ENCODE measurements at places on chromosomes 12 and 14. TPM values are rescaled to one million over a fixed set of nuclear protein-coding genes. Genes with fewer than 3 reads are reported as not detected.

- H3K4me3 ChIP-seq: no peak overlapping the region
- no peaks in the 10 kb centered on the region for H3K4me1 ChIP-seq
- peaks cover 1% of the 10 kb centered on the region for H3K36me3 ChIP-seq
- no peaks in the 10 kb centered on the region for H3K27me3 ChIP-seq
Measured at GRCh38 chr14:54836231-54836630, 66.4 kb downstream of the GCH1 start.

- H3K27me3 ChIP-seq: no peaks in the 10 kb centered on the region
- no peaks in the 10 kb centered on the region for H3K36me3 ChIP-seq
- no peak overlapping the region for H3K27ac ChIP-seq
- no peak overlapping the region for H3K4me3 ChIP-seq
- no peak for DNase-seq
- H3K4me1 ChIP-seq: no peaks in the 10 kb centered on the region
Measured at GRCh38 chr12:10771132-10771733, 31.2 kb downstream of the TAS2R7 start.

TAS2R8 gene
- total RNA-seq: not detected

MARCHF9 gene
- 26.7 TPM for total RNA-seq

SLC22A17 gene
- total RNA-seq: not detected

CMA1 gene
- total RNA-seq: not detected

DNA sequence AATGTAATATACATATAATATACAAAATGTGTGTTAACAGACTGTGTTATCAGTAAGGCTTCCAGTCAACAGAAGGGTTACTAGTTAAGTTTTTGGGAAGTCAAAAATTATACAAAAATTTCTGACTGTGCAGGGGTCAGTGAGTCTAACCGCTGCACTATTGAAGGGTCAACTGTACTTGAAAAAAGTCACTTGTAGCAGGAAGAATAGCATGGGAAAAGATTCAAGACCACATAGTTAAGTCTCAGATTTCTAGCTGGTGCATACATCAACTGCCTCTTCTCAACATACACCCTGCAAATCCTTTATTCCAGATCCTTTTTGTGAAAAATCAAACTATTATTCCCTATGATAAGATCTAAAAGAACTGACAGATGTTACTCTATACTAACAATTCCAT, 5.9 kb downstream of the EPS8 start:
- no peak overlapping the region for H3K4me3 ChIP-seq
- no peaks in the 10 kb centered on the region for H3K36me3 ChIP-seq
- no peak for DNase-seq
- H3K27me3 ChIP-seq: no peaks in the 10 kb centered on the region
- no peak overlapping the region for H3K27ac ChIP-seq

DNA sequence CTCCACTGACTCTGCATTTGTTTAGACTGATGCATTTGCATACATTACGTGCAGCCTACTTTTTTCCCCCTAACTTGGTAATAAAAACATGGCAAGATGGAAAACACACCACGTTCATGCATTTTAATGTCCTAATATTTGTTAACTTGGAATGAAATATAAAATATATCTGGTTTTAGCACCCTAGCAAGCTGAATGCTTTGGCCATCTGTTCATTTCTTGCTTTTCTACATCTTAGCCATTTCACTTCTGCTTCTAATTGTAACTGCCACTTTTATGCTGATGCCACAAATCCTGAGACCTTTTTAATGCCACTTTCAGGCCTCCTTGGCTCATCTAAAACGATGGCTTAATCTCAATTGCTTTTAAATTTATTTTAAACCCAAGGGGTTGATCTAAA, 177.7 kb upstream of the RASSF8 start:
- no peak overlapping the region for H3K4me3 ChIP-seq
- no peaks in the 10 kb centered on the region for H3K4me1 ChIP-seq
- no peak overlapping the region for H3K27ac ChIP-seq
- no peaks in the 10 kb centered on the region for H3K27me3 ChIP-seq
- no peaks in the 10 kb centered on the region for H3K36me3 ChIP-seq

DNA sequence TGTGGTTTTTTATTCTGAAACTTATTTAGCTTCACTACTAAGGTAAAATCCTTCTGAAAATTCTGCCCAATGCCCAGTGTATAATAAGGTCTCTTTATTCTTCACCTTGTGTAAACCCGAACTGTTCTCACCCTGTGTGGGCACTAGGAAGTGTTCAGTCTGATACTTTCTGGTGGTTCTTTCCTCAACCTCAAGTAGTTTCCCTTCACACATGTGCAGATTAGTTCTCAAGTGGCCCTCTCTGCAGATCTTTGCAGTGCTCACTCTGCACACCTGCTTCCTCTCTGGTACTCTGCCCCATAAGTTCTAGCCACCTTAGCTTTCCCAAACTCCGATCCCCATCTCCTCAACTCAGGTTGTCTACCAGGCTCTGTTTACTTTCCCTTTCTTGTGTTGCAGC, 61.6 kb downstream of the RAD51B start:
- H3K27me3 ChIP-seq: no peaks in the 10 kb centered on the region
- H3K4me3 ChIP-seq: no peak overlapping the region
- no peak overlapping the region for H3K27ac ChIP-seq
- peaks cover 17% of the 10 kb centered on the region for H3K4me1 ChIP-seq
- peak; percentile 81 for DNase-seq

P2RX2 gene
- total RNA-seq: not detected

DNA sequence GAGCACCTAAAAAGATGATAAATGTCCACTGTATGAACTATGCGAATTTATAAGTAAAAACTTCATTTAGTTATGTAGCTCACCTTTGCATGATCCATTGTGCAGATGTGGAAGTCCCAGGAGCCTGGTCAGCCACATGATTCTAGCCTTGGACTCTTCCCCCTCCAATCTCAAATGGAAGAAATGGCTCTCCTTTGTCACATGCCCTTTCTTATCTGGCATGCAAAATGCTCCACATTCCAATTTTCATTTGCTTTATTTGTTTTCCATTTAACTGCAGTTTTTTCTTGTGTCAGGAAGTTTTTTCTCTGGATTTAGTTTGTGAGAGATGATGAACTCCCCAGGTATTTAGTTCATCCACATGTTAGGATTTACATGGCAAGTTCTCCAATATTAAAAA, 73.8 kb downstream of the DYRK2 start:
- no peaks in the 10 kb centered on the region for H3K27me3 ChIP-seq
- H3K36me3 ChIP-seq: no peaks in the 10 kb centered on the region
- no peak overlapping the region for H3K27ac ChIP-seq
- H3K4me1 ChIP-seq: no peaks in the 10 kb centered on the region
- H3K4me3 ChIP-seq: no peak overlapping the region

DNA sequence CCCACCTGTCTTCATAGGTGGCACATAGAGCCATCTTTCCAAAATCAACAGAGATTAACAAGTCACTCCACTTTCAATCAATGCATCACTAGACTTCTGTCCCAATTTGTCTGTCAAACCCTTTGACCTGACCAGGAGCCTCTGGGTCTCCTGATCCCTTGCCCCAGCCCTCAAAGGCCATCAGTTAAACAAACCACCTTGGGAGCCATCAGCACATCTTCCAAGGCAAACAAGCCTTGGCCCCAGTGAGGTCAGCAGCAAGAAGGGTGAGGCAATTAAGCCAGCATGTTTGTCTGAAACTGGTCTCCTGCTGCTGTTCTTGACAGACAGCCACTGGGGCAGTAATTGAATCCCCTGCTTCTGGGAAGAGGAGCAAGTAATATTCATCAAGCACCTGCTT, 742.8 kb upstream of the TBX3 start:
- no peaks in the 10 kb centered on the region for H3K4me1 ChIP-seq
- no peak overlapping the region for H3K4me3 ChIP-seq
- no peak for DNase-seq
- no peak overlapping the region for H3K27ac ChIP-seq
- no peaks in the 10 kb centered on the region for H3K27me3 ChIP-seq
- H3K36me3 ChIP-seq: no peaks in the 10 kb centered on the region

ACOT4 gene
- total RNA-seq: 1.9 TPM

DNA sequence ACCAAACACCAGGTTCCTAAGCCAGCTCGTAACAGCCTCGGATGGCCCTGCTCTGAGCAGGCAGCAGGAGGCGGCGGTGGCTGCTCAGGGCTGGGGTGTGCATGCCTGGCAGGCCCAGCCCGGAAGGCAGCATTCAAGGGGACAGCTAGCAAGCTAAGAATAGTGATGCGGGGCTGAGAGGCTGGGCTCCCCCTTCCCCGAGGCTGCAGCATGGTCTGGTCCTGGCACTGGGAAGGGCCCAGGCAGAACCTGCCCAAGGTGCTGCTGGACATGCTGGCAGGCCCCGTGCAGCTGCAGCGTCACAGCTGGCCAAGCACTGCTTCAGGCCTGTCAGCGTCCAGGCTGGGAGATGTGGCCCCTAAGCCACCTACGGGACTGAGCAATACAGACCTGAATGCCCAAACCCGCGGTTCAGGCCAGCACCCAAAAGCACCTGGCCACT, 26.4 kb upstream of the NUDT14 start:
- no peak overlapping the region for H3K27ac ChIP-seq
- no peaks in the 10 kb centered on the region for H3K36me3 ChIP-seq
- no peaks in the 10 kb centered on the region for H3K4me1 ChIP-seq
- no peak for DNase-seq

- H3K4me3 ChIP-seq: no peak overlapping the region
- no peaks in the 10 kb centered on the region for H3K4me1 ChIP-seq
- H3K27me3 ChIP-seq: no peaks in the 10 kb centered on the region
- H3K36me3 ChIP-seq: no peaks in the 10 kb centered on the region
- no peak overlapping the region for H3K27ac ChIP-seq
Measured at GRCh38 chr14:88208858-88209257, 114.2 kb downstream of the KCNK10 start.

KRT75 gene
- not detected for total RNA-seq

DNA sequence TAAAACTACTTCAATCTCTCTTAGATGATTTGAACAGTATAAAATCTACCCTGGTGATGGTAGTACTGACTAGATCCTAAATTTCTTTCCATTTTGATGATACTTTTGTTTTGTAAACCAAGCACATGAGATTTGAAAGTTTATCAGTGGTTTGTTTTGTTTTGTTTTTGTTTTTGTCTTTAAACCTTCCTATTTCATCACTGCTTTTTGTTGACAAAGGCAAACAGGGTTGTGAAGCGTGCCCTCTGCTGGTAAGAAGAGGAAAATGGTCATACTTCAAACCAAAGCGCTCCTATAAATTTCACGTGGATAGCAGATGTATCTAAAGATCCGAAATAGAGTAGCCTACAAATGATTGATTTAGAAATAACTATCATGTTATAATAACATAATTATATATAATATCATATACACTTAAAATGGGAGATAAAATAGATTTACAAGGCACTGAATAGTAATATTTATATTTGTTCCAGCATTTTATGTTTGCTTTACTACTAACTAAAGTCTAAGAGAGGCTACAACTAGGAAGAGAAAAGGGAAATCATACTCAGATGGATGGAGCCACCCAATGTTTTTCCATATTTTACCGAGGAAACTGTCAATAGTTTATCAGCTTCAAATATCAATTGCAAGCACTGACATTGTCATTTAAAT, 254.0 kb upstream of the USP15 start:
- H3K27me3 ChIP-seq: no peaks in the 10 kb centered on the region
- H3K27ac ChIP-seq: no peak overlapping the region
- H3K4me3 ChIP-seq: no peak overlapping the region
- no peak for DNase-seq
- H3K4me1 ChIP-seq: no peaks in the 10 kb centered on the region

DDHD1 gene
- total RNA-seq: 40.1 TPM

DNA sequence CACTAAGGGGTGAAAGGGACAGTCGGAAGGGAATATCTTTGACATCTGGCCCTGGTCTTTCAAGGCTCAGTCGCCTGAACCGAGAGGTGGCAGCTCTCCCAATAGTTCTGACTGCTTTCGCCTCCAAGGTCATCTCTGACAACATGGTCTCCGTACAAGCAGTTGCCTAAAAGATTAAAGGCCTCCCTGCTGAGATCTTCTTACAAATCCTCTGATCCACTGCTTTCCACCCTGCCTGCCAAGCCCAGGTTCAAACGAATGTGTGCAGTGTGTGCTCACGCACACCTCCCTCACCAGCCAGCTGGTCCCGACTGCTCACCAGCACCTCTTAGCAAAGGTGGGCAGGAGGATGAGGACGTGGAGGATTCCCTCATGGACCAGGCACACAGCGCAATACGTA, 10.4 kb downstream of the B4GALNT3 start:
- H3K27me3 ChIP-seq: no peaks in the 10 kb centered on the region
- no peaks in the 10 kb centered on the region for H3K36me3 ChIP-seq
- no peaks in the 10 kb centered on the region for H3K4me1 ChIP-seq
- DNase-seq: no peak

TMEM106C gene
- total RNA-seq: 93.1 TPM

SRGAP1 gene
- 0.96 TPM for total RNA-seq

- DNase-seq: no peak
- H3K36me3 ChIP-seq: no peaks in the 10 kb centered on the region
- H3K4me3 ChIP-seq: peak overlapping the region; percentile 51
- peak overlapping the region; percentile 91 for H3K27ac ChIP-seq
- H3K4me1 ChIP-seq: peaks cover 51% of the 10 kb centered on the region
Measured at GRCh38 chr14:35286003-35286600, 6.1 kb upstream of the PSMA6 start.

GRCh38 chr14:50726372-50727107, 58.4 kb upstream of the SAV1 start:
- peaks cover 62% of the 10 kb centered on the region for H3K36me3 ChIP-seq
- H3K4me1 ChIP-seq: no peaks in the 10 kb centered on the region
- H3K4me3 ChIP-seq: no peak overlapping the region

KCNC2 gene
- total RNA-seq: not detected

- no peak overlapping the region for H3K4me3 ChIP-seq
- no peaks in the 10 kb centered on the region for H3K36me3 ChIP-seq
- DNase-seq: no peak
- no peaks in the 10 kb centered on the region for H3K27me3 ChIP-seq
Measured at GRCh38 chr12:46555406-46555852, 182.9 kb upstream of the SLC38A2 start.

DNA sequence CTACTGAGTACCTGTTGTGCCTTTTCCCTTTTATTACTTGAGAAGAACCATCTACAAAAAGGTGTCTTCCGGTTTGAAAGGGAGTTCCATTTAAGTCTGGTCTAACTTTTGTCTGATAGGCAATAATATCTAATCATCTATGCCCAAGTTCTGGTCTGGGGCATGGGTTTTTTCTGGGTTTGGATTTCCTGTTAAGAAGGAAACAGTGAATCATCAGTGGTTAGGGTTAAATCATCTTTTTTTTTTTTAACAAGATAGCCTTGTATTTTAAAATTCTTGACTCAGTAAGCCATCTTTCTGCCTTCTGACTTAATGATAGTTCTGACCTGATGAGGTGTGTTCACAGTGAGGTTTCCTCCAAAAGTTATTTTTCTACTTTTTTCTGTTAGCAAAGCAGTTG, 29.3 kb upstream of the CPNE8 start:
- H3K27ac ChIP-seq: no peak overlapping the region
- no peaks in the 10 kb centered on the region for H3K4me1 ChIP-seq
- no peaks in the 10 kb centered on the region for H3K36me3 ChIP-seq
- H3K27me3 ChIP-seq: no peaks in the 10 kb centered on the region
- H3K4me3 ChIP-seq: no peak overlapping the region

DNA sequence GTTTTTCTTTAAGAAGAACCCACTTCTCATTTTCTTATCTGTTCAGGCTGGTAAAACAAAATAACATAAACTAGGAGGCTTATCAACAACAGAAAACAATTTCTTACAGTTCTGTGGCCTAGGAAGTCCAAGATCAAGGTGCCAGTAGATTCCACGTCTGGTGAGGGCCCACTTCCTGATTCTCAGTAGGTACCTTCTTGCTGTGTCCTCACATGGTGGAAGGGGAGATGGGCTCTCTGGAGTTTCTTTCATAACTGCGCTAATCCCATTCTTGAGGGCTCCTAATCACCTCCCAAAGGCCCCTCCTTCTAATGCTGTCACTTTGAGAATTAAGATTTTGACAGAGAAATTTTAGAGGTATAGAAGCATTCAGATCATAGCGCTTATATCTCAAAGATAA, 33.4 kb downstream of the TXNRD1 start:
- H3K27ac ChIP-seq: no peak overlapping the region
- no peaks in the 10 kb centered on the region for H3K36me3 ChIP-seq
- no peaks in the 10 kb centered on the region for H3K4me1 ChIP-seq
- H3K27me3 ChIP-seq: no peaks in the 10 kb centered on the region
- DNase-seq: no peak

All from GM12878 (cell line).